ENCODE measurements at places on chromosomes 12 and 14.

- no peak for DNase-seq
Observed at GRCh38 chr12:10967409-10967808, 19.3 kb downstream of the TAS2R50 start.

DNA sequence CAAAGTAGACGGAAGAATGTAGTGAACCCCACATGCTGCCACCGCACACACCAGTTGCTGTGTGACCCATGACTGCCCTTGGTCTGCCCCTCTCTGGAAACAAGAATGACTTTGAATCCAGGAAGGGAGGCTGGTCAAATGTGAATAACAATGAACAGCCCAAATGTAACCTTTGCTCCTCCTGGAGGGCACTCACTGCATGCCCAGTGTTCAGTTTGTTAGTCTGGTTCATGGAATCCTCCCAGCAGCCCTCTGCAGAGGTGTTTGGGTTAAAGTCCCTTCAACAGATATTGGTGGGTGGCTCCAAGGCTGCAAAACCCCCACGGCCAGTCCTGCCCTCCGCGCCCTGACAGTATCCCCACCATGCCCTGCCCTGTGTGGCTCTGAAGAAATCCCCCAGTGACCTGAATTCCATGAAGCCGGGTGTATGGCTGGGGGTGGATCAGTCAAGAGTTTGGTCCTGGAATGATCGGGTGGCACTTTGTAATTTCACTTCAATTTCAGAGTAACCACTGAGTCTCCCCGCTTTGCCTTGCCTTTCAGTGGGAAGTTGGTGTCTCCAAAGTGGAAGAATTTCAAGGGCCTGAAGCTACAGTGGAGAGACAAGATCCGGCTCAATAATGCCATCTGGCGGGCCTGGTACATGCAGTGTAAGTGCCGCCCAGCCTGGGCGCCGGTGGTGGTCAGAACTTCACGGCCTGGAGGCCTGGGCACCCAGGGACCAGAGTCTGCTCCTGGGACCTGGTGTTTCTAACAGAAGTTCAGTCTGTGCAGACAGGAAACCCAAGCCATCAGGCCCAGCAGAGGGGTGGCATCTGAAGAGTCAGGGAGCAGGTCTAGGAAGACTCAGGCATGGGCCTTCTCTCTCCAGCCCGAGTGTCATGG lies 47.1 kb downstream of the IL31 start:
- no peak for DNase-seq

- DNase-seq = no peak
Observed at GRCh38 chr14:40955131-40955505, 651.6 kb upstream of the LRFN5 start.

- DNase-seq = no peak
Observed at GRCh38 chr14:69473946-69474345, 10.6 kb upstream of the PLEKHD1 start.

DNA sequence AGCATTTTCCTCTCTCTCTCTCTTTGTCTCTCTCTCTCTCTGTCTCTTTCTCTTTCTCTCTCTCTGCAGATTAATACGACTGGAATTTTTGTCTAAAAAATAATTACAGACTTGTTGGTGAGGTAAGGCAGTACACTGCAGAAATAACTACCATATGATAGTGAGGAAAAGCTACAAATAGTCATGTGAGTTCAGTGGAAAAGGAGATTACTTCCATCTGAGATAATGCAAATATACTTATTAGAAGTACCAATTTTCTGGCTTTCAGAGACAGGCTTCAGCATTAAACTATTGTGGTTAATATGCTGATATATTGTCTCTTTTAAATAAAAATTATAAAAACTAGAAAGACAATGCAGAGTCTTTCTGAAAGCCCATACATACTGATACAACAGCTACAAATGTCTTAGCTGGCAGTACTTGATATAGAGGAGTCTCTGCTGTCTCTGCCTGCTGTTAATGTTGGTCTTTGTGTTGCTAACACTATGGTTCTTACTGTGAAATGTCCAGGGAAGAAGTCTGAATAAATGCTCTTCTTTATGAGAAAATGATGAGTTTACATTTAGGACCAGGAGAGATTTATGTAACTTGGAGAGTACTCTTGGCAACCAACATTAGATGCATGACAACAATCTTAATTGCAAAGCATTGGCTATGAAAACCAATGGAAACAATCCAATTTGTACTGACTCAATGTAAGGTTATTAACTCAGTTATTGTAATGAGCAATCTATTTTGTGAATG lies 167.0 kb downstream of the LRFN5 start:
- DNase-seq = no peak

GRCh38 chr14:75896341-75896740 lies 85.5 kb downstream of the TGFB3 start:
- no peak for DNase-seq

DNA sequence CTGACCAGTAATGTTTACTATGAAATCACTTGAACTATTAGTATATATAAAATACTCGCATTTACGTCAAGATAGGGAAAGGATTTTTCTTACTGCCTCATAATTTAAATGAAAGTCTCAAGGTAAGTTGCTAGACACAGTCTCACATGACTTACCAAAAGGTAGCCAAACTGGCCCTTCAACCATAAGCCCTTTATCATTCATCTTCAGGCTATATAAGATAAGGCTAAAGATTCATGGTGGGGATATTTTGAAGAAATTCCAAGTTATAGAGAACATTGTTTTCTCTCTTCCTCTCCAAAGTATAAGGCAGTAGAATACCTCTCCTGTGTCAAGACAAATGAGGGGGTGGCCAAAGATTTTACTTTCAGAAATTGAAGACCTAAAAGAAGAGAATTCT lies 23.4 kb downstream of the KIF21A start:
- DNase-seq = no peak

DNA sequence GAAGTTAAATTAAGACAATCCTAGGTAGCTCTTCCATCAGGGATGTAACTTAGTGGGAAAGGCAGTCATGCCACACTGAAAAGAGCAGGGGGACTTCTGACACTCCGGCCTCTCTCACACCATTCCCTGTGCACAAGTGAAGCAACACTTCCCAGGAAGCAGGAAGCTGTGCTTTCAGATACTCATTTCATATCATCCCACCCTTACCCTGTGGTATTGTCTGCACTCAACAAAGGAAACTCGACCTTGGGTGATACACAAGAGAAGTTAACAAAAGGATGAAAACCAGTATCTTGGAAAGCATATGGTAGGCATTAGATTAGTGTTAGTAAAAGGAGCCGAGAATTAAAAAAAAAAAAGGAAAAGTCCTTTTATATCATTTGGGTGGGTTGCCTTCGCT lies 61.3 kb upstream of the MDM1 start:
- no peak for DNase-seq

GRCh38 chr12:104578453-104578852 lies 121.7 kb downstream of the CHST11 start:
- no peak for DNase-seq

Measured in GM20000 (cell line).